Hematopoietic multipotent progenitor cell treated with erythropoietin and hydrocortisone succinate and interleukin-3 and kit ligand, for 6 days (in vitro differentiated cells): ENCODE measurements at places on chromosomes 2 and 18.

DNA sequence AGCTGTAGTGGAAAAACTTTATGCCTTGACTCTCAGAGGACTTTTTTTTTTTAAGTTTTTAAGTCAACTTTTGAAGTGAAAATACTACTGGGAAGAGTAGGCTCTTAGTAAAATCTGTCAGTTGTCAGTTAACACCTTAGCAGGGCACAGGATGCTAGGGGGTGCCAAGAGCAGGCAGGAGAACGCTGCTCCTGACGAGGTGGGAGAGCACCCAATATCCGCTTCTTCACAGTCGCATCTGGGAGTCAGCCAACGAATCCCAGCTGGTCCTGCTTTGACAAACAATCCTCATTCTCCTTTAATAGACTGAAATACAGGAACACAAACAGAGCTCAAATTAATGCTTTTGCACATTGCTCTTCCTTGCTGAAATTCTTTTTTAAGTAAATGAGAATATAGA is 709.5 kb upstream of the ACVR2A start:
- DNase-seq = no peak

GRCh38 chr18:13448335-13448795 is 229.8 kb downstream of the LDLRAD4 start:
- DNase-seq = no peak

DNA sequence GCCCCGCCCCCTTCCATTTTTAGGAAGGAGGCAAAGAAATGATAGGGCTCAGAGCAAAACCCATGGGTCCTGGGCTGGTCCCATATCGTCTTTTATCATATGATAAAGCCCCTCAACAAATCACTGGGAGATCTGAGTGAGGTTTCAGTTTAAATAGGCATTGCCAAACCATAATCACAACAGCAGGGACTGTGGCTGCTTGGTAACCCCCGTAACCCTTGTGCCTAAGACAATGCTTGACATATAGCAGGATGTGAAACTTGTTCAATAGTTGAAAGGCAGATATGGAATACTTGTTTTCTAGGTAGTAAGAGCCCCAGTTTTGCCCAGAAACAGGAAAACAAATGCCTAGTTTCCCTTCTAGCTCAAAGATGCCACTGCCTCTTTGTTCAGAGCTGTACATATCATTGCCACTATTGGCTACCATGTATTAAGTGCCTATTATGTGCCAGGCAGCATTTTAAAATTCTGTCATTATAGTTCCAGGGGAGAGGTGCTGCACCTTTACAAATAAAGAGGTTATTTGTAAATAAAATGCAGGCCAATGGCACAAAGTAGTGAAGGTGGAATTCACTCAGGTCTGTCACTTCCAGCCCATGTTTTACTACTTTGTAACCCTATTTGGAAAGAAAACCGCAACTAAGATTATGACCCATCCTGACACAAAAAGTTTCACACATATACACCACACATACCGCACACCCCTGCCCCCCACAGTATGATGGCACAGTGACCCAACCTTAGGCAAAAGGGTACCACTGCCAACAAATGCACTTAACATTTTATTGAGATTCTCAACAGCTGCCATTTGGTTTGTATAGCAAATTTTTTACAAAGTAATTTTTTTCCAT is 14.2 kb downstream of the NAGK start:
- no peak for DNase-seq

DNA sequence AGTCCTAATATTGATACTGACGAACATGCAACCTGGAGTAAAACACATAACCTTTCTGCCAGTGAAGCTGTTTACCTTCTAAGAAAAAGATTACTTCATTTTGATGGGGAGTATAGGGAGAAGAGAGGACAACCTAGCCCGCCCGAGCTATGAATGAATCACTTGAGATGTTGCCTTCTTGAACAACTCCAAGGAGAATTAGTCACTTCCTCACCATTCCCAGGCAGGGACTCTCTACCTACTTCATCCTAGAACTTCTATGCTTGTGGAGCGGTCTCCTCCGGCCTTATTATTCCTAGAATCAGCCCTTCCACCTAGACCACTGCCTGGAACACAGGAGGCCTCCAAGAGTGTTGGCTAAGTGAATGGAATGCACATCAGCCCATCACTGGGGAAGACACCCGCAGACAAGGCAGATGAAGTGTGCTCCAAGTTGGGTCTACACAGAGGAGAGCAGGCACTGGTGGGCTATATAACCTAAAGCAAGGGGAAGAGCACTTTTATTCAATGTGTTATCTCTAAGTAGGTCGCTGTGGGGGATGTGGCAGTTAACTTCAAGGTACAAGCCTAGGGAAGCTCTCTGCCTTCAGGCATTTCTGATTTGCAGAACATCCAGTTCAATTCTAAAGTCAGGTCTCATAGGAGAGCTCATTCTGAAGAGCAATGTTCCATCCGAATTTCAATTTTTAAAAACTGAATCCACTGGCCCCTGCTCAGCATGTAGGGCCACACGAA is 57.4 kb downstream of the STK39 start:
- no peak for DNase-seq

DNA sequence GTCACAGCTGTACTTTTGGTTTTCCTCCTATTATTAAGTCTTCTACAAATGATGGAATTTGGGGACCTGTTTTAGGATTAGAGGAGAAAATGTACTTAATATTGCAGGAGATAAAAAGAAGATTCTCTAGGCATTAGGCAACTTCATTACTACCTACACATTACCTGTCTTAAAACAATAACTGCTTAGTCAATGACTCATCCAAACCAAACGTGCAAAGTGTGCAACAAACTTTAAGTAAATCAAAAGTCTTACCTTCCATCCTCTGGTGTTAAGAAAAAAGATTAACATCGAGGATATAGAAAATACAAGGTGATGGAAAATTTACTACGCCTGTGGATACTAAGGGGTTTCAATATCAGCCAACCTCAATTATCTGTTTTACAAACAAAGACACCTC is 285.3 kb upstream of the KYNU start:
- DNase-seq = no peak

DNA sequence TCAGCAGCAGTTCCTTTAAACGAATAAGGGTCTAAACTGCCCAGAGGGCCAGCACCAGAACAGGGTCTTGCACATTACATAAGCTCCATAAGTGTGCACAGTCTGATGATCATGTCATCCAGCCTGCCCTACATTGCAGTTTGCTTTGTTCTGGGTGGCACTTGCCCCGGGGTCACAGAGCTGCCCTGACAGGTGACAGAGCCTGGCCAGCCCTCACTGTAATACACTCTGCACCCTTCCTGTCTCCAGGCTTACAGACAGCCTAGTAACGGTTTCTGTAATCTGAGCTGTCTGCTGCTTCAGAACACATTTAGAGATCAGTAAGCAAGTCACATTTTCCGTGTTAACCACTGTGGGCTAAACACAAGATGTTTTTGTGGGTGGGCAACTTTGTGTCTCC is 213.3 kb downstream of the FAM210A start:
- DNase-seq = no peak

- peak; percentile 69 for DNase-seq
Observed at GRCh38 chr2:126244937-126245336, 411.0 kb upstream of the GYPC start.

- no peak for DNase-seq
Observed at GRCh38 chr2:28896906-28897305, 2.4 kb downstream of the WDR43 start.

- peak; percentile 56 for DNase-seq
Observed at GRCh38 chr2:238159071-238159539, 335 bp downstream of the ERFE start.

DNA sequence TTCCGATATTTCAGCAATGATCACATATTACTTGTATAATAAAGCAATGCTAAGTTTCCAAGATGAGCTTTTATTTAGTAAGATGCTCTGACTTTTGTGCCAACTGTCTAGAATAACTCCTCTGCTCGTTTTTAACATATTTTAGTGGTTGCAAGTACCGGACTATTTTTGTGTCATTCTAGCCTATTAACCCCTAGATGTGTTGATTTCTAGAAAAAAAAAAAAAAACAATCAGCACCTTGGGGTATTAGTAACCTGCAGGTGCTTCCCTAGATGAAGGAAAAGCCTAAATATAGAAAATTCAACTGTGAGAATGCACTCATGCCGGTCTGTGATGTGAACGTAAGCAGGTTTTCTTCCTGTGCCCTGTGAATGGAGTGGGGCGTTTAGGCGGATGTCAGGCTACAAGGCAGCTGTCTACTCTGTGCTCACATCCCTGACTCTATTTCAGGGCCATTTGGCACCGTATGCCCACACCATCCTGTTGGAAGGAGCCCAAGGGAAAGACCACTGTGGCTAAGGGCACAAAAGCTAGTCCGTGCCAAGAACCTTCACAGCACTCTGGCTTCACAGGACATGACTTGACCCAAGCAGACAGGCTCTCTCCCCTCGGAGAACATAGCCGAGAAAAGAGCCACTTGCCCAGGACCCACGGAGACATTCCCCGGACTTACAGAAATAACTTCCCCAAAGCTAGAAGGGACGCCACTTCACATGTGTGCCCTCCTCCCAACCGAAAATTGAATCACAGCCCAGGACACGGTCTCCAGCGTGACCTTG is 60.9 kb upstream of the AGAP1 start:
- no peak for DNase-seq

- peak; percentile 27 for DNase-seq
Observed at GRCh38 chr2:76491503-76491902, 780.8 kb upstream of the GCFC2 start.

- no peak for DNase-seq
Observed at GRCh38 chr2:3526871-3527270, 7.5 kb upstream of the ADI1 start.
